Tongue (tissue), 3 donors: ENCODE measurements at places on chromosomes 5 and 9. TPM values are rescaled to one million over a fixed set of nuclear protein-coding genes. Genes with fewer than 3 reads are reported as not detected.

DNA sequence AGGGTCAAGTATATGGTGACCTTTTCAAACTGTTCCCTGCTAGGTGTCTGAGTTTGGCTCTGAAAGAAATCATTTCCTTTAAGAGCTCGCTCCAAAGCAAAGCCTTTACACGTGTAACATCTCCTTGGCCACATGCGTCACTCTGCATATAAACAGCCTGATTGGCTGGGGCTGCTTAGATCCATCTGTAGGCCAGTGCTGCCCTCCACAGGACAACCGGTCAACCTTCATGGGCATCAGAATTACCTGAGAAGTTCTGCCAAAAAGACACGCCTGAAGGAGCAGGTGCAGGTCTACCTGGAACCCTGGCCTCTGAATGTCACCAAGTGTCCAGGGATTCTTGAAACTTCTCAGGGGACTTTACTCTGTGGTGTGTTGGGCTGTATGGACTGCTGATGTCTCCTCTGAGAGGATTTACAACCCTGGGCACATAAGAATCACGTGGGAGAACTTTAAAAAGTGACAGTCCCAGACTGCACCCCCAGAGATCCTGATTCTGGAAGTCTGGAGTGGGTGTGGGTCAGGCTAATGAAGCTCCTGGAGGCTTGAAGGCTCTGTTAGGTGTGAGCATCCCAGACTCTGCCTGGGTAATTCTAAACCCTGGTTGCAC is 497.6 kb downstream of the GADD45G start:
- peak; percentile 91 for DNase-seq

GRCh38 chr9:109372246-109372645 is 51.4 kb upstream of the EPB41L4B start:
- no peak for DNase-seq

CKMT2 gene
- 287 TPM for total RNA-seq

DNA sequence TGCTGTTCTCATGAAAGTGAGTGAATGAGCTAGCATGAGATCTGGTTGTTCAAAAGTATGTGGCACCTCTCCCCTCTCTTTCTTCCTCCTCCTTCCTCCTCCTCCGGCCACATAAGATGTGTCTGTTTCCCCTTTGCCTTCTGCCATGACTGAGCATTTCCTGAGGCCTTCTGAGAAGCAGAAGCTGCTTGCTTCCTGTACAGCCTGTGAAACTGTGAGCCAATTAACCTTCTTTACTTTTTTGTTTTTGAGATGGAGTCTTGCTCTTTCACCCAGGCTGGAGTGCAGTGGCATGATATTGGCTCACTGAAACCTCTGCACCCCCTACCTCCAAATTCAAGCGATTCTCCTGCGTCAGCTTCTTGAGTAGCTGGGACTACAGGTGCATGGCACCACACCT is 6.1 kb downstream of the S100Z start:
- DNase-seq = no peak

DNA sequence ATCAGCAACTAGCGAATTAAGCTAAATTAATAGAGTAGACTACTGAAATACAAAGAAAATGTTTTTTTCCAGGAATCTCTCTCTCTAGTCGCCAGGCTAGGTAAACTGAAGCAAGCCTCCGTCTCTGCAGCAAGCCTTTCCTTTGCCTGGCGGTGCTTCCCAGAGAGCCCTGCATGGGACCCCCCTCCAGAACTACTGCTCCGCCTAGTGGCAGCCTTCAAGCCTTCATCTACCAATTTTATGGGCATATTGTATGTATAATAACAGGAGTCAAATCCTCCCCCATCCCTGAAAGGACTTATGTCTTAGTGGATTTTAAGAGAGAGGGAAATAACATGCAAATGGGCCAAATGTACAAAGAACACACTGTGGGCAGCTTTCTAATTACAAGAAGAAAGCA is 241.9 kb downstream of the SAXO1 start:
- DNase-seq = peak; percentile 55

- no peak for DNase-seq
Observed at GRCh38 chr9:77725820-77726219, 77.7 kb upstream of the GNA14 start.

DNA sequence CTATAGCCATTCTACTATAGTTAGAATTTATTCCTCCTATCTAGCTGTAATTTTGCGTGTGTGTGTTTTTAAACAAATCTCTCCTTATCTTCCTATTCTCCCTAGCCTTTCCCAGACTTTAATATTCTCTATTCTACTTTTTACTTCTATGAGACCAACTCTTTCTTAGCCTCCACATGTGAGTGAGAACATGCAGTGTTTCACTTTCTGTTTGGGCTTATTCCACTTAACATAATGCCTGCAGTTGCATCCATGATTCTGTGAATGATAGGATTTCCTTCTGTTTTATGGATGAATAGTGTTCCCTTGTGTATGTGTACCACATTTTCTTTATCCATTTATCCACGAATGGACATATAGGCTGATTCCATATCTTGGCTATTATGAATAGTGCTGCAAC is 192.3 kb upstream of the TLX3 start:
- DNase-seq = no peak

DNA sequence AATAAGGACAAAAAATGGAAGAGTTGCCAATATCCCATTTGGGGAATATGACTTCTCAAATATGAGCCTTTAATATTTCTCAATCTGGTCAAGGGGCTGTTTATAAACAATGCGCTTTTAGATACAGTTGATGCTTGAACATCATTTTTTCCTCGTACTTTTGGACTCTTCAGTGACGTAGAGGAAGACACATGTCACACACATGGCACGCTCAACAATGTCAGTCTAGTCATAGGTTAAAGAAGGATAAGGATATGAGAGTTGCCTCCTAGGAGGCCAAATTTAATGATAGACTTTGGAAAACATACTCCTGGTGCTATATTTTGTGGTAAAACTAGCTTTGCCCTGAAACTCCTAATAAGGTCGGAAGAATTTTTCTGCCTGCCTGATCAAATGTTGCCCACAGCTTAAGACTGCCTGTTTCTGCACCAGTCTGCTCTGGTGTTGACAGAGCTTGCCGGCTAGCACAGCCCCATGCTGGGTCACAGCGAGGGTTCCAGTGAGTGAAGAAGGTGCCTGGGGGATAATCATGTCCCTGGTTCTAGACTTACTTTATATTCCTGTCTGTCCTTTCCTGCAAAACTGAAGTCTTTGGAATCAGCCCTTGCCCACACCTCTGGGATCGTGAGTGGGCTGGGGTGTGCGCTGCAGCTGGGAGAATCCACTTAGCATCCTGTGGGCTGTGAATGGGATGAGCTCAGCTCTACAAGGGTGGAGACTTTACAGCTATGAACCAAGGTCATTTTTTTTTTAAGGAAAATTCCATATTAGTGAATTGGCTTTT is 230.8 kb upstream of the IRX4 start:
- DNase-seq = no peak

SLC46A2 gene
- total RNA-seq = not detected

GRCh38 chr9:105963343-105964099 is 269.2 kb downstream of the TMEM38B start:
- DNase-seq = no peak

GDF9 gene
- 1.7 TPM for total RNA-seq

DNA sequence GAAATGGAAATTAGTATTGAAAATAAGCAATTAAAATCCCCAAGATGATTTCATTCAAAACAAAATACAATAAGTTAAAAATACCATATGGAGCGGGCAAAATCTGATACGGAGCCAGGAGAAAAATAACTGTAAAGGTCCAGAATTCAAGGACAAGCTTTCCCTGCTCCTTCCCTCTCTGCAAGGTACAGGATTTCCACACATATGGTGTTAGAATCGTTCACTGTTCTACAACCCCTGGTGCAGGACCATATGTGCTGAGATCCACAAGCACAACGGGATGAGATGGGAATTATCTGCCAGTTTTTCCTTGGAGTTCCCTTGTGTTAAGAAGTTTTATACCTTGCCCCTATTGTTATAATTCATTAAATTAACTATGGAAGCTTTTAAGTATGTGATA is 94.7 kb upstream of the DMAC1 start:
- DNase-seq = no peak

DNA sequence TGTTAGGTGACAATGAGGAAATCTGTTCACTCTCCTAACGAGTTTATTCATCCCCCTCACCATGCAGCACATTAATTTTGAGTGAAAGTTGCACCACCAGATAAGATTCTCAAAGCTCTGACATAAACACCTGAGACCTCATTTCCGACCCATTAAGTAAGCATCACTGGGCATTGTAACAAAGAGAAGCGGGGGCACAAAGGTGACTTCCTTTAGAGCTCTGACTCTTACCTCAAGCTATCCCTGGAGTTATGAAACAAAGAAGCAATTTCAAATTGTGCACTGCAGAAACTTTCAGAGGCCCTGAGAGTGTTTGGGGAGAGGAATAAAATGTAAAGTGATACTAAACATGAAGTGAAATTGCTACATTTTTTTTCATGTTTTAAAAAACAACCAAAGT is 29.5 kb downstream of the C5orf15 start:
- DNase-seq = no peak

GLRA1 gene
- total RNA-seq = not detected

NOL6 gene
- 19.7 TPM for total RNA-seq

- DNase-seq = no peak
Observed at GRCh38 chr5:55908804-55909203, 57.6 kb downstream of the IL31RA start.

SPRY4 gene
- 15.6 TPM for total RNA-seq

GRCh38 chr9:121788686-121789366 is 137.4 kb downstream of the DAB2IP start:
- DNase-seq = no peak

AGXT2 gene
- not detected for total RNA-seq

DNA sequence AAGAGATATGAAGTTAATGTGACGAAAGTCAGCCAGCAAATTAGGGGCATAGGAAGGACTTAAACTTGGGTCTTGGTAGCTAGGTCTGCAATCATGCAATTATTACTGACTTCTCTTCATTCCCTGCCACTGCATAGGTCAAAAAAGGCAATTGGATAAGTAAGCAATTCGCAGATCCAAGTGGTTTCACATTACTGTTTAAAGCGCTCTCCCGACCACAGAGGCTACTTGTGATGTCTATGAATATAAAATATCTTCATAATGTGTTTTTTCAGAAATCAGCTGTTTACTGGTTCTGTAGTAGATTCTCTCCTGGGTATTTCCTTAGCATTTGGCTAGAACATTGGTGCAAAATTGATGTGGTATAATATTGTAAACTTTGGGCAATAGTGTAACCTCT is 174.7 kb upstream of the PTGER4 start:
- DNase-seq = no peak

SPATA6L gene
- total RNA-seq = 4.2 TPM

DNA sequence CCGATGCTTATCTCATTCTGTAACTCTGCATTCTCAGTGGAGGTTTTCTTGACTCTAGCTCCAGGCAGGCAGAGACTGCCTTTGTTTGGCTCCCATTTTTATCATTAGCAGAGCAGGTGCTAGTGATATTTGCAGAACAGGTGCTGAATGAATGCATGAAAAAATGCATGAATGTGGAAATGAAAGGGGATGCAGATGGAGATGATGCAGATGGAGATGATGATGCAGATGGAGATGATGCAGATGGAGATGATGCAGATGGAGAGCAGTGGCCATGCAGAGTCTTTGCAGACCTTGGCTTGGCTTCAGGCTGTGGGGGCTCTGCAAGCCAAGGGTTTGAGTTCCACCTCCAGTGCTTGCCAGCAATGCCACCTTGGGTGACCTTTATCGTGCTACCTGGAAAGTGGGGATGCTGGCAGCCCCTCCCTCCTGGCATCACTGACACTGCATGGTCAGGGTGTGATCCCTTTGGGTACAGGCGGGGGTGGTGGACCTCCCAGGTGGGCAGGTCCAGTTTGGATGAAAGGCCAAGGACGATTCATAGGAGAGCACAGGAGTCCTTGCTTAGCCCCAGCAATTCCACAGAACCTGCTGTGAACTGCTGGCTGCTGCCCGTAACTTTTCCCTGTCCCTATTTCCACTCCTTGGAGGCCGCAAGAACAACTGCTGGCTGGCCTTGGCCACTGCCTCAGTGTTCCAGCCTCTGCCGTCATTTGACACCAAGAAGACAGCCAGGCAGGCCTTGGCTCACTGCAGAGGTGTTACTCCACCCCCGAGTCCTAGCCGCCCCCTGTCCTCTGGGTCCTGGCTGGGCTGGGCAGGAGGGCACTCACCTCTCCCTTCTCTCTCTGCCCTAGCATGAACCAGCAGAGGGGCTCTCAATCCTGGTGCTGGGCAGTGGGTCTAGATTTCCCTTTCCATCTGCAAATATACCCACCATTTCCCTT is 33.0 kb downstream of the ERGIC1 start:
- peak; percentile 50 for DNase-seq

DNA sequence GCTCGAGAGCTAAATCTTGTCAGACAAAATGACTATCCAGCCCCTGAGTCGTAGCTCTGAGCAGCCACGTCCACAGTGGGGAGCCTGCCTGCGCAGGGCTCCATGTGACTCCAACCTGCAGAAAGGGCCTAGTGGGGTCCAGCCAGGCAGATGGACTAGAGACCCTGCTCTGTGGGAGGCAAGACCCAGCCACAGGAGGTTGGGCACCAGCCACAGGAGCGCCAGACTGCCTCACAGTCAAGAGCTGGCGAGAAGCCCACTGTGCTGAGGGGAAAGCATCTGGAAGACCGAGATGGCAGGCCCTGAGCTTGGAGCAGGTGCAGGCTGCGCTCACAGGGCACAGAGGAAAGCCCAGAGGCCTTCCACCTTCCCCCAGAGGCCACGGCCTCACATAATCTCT is 61.4 kb downstream of the C5orf15 start:
- peak; percentile 77 for DNase-seq

- no peak for DNase-seq
Observed at GRCh38 chr9:131554843-131555351, 9.6 kb downstream of the PRRT1B start.

DNA sequence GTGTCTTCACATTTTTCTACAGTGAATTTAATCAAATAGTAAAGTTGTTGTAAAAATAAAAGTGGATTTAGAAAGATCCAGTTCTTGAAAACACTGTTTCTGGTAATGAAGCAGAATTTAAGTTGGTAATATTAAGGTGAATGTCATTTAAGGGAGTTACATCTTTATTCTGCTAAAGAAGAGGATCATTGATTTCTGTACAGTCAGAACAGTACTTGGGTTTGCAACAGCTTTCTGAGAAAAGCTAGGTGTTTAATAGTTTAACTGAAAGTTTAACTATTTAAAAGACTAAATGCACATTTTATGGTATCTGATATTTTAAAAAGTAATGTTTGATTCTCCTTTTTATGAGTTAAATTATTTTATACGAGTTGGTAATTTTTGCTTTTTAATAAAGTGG is 60.4 kb downstream of the MTAP start:
- DNase-seq = no peak

GRCh38 chr5:175796536-175797499 is 74.6 kb upstream of the CPLX2 start:
- peak; percentile 95 for DNase-seq

DNA sequence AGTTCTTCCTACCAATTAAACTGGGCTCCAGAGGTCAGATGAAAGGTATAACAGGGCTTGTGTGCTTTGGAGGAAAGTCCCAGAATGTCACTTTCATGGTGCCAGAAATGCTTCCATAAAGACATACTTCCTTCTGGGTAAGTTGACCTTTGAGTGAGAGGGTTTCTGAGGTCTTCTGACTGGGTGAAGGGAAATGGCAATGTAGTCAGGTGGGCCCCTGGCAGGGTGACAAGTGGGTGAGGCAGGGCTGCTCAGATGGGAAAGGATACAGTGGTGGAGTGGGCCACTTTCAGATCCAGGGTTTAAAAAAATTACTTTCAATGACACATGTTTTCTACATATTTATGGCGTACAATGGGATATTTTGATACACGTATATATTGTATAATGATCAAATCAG is 136.5 kb upstream of the PITX1 start:
- no peak for DNase-seq

- no peak for DNase-seq
Observed at GRCh38 chr5:150960791-150961396, 56.1 kb upstream of the ZNF300 start.

C5 gene
- total RNA-seq = 9.2 TPM

MEIKIN gene
- total RNA-seq = 3.9 TPM

OLFM1 gene
- 10.7 TPM for total RNA-seq

NPR3 gene
- total RNA-seq = 59.3 TPM
